ENCODE measurements at places on chromosomes 11 and 22. TPM values are rescaled to one million over a fixed set of nuclear protein-coding genes. Genes with fewer than 3 reads are reported as not detected.

Gene DDX25
- not detected for total RNA-seq

Gene MB
- not detected for total RNA-seq

Gene JAML
- total RNA-seq, result not detected

Gene SCN3B
- 0.30 TPM for total RNA-seq

Gene RAPSN
- 0.05 TPM for total RNA-seq

Gene BTG4
- total RNA-seq, result not detected

Gene MPEG1
- not detected for total RNA-seq
